ENCODE measurements at places on chromosomes 5 and 9.

DNA sequence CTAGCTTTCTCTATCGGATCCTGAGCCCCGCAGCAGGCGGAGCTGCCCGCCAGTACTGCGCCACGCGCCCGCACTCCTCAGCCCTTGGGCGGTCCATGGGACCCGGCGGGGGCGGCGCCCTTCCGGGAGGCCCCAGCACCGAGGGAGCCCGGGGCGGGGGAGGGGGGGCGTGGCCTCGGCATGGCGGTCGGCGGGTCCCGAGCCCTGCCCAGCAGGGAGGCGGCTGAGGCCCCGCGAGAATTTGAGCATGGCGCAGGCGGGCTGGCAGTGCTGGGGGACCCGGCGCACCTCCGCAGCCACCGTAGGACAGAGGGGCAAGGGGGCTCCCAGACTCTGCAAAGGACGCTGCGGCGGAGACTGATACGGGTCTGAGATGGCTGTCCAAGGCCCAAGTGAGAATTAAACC lies 6.8 kb downstream of the ZDHHC11B start:
- no peak for DNase-seq

GRCh38 chr9:68817079-68817875 lies 112.2 kb downstream of the PIP5K1B start:
- DNase-seq = no peak

GRCh38 chr5:43037636-43038495 lies 2.3 kb downstream of the ANXA2R start:
- peak; percentile 59 for DNase-seq

- no peak for DNase-seq
Measured at GRCh38 chr9:110874963-110875674, 163.2 kb downstream of the LPAR1 start.

DNA sequence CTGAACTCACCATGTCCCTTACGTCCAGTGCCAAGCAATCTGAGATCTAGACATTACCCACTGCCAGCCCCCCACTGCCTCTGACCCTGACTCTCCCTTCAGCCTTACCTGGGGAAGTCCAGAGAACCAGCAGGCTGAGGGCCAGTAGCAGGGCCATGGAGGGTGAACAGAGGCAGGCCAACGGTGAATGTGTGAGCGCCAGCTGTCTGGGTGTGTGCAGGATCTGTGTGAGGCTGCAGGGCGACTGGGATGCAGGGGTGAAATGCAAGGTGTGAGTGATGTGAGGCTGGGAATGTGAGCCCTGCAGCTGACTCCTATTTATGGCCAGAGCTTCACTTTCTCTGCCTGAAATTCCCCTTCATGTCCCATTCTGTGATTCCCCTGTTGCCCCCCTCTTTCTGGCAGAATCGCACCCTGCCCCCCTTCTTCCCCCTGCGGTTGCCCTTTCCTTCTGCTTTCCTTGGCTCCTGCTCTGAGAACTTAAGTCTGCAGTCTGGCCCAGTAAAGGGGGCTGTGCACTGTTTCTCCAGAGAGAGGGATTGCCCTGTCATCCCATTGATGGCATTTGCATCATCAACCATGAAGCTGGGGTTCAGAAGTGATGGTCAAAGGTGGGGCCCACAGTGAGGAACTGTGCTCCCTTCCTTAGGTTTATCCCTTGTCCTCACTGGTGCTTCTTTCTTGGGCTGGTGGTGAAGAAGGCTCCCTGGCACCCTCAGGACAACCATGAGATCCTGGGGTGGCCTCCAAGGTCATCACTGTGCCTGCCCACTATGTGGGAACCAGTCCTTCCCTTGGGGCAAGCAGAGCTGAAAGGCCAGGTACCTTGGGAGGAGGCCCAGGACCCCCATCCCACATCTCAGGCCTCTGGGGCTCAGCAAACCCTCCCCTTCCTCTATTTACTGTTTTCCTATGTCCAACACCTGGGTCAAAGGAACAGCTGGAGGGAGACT lies at the start of gene CCL19:
CCL19 (minus strand) TSS at position 294 of the 953 bp plus-strand sequence; CDS start at position 157, 137 bp downstream.
- DNase-seq = no peak

DNA sequence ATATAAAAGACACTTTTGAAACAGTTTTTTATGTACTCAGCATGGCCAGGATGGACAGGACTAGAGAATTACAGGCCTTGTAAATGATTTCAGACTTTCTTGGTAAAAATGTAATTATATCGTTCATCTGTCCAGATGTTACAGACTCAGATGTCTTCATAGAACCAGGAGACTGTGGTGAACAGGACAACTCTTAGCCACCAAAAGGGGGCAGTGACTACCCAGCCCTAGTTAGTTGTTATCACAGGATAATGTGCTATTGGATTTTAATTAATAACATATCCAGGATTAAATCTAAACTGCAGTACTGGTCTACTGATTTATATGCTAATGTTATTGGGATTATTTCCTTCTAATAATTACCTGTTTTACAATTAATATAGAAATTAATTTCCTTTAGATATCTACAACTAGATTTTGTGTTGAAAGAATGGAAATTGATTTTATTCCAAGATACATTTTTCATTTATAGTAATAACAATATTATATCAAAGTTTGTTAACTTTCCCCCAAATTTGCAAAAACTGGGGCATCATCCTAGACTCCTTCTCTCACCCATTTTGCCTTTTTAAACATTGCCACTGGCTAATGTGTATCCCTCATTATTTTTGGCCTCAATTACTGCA lies 99.4 kb downstream of the MTREX start:
- peak; percentile 18 for DNase-seq

GRCh38 chr9:136081113-136081825 lies 13.8 kb downstream of the NACC2 start:
- no peak for DNase-seq

DNA sequence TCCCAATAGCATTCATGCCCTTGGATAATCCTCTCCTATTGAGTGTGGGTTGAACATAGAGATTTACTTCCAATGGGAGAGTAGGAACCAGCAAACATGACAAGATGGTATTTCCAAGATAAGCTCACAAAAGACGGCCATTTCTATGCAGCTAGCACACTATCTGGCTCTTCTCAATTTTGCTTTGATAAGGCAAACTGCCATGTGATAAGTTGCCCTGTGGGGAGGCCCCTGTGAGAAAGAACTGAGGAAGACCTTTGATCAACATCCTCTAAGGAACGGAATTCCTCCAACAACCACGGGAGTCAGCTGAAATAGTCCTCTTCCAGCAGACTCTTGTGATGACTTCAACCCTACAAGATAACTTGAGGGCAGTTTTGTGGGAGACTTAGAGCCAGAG lies 211.9 kb upstream of the TRPM3 start:
- DNase-seq = no peak

DNA sequence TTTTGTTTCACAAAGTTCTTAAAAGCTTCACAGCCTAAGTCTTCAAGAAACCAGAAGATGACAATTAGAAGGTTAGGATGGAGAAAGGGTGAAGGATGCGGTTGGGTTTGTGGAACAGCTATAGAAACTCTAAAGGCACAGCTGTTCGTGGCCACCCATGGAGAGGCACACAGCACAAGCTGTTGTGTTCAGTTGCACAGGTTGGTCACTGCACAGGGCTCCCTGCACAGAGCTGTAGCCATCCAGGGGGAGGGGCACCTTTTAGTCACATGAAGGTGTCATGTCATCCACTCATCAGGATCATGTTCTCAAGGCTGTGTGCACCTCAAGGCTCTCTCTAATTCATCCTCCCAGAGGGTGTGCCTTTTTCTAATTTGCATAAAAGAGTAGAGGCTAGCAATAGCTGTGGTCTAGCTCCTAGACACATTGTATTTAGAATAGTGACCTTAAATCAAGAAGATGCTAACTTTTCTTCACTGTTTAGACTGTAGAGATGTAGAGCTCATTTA lies 5.0 kb upstream of the RASGRF2 start:
- DNase-seq = no peak

DNA sequence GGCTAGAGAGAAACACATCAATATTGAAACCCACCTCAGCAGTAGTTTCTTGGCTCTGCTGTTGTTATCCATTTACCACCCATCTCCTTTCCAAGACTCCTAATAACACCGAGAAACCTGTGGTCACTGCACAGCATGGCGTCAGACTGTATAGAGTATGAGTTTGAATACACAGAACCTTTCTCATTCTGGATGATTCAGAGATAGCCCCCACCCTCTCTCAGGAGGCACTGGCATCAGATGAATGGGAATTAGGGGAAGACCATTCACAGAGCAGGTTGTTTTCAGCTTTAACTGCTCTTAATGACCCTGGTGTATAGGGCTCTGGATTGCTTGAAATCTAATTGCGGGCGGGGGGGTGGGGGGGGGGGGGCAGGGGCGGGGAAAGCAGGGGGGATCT lies 86.7 kb downstream of the GPR21 start:
- no peak for DNase-seq

GRCh38 chr5:154478224-154478565 lies at the start of gene HAND1:
TSS of gene HAND1 (minus strand) at chr5:154478227. CDS start at chr5:154478008, 219 bp downstream.
- DNase-seq = peak; percentile 89

Data from LoVo (cell line).